NCI-H187 (cell line): ENCODE measurements at places on chromosomes 5 and 9.

DNA sequence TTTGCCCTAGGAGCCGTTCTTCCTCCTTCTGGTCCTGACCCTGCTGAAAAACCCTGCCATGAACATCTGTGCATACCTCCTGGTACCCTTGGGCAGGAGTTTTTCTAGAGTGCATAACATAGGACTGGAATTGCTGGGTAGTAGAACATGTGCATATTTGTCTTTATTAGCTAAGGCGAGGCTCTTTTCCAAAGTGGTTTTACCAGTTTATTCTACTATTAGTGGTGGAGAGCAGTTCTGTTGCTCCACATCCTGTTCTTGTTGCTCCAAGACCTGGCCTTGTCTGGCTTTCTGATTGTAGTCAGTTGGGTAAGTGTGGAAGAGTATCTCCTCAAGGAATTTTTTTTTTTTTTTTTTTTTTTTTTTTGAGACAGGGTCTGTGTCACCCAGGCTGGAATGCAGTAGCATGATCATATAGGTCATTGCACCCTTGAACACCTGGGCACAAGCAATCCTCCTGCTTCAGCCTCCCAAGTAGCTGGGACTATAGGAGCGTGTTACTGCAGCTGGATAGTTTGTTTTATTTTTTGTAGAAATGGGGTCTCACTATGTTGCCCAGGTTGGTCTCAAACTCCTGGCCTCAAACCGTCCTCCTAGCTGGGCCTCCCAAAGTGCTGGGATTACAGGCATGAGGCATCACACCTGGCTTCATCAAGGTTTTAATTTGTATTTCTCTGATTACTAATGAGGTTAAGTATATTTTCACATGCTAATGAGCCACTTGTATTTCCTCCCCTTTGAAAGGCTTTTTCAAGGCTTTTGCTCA lies 85.2 kb downstream of the SPRY4 start:
- DNase-seq, result no peak

- no peak for DNase-seq
Measured at GRCh38 chr5:87184605-87185004, 83.1 kb upstream of the RASA1 start.

DNA sequence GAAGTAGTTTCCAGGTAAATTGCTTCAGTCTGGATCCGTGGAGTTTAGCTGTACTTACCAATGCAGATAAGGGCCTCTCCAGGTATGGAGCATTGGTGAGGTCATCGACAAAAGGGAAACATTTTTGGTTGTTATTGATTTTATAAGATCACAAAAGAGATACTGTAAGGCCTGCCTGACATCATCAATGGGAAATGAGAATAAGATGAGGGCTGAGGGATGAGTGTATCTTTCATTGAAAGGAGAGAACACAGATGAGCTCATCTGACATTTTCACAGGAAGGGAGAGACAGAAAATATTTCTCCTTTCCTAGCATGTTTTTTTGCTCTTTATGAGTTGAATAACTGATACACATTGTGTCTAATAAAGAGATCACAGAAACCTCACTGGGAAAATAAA lies 233.6 kb downstream of the SAXO1 start:
- DNase-seq, result no peak

DNA sequence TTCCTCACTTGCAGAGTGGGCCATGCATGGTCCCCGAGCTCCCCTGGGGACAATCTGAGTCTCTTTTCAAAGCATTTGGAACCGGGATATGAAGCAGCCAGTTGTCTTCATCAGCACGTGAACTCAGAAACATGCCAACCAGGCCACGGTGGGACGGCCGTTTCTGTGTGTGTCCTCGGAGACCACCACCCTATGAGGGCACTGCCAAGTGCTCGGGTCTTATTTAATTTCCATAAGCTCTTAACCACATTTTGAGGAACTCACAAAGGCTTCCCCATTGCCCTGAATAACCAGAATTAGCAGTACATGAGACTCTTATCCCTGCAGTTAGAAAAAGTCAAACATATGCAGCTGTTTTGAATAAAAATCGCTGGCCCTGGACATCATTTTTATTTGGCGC lies 60.1 kb downstream of the OTULIN start:
- no peak for DNase-seq

- no peak for DNase-seq
Measured at GRCh38 chr9:134400283-134400682, 74.0 kb downstream of the RXRA start.

DNA sequence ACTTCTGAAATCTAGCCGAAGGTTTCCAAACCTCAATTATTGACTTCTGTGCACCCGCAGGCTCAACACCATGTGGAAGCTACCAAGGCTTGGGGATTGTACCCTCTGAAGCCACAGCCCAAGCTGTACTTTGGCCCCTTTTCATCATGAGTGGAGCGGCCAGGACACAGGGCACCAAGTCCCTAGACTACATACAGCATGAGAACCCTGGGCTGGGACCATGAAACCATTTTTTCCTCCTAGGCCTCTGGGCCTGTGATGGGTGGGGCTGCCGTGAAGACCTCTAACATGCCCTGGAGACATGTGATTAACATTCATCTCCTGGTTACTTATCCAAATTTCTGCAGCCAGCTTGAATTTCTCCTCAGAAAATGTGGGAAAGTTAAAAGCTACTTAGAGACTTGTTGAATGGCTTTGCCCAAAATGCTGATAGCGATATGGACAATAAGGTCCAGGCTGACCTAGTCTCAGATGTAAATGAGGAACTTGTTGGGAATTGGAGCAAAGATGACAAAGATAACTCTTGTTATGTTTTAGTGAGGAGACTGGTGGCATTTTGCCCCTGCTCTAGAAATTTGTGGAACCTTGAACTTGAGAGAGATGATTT lies 34.1 kb upstream of the CPLANE1 start:
- DNase-seq, result no peak

- no peak for DNase-seq
Measured at GRCh38 chr9:106284296-106284695, 578.7 kb upstream of the ZNF462 start.

GRCh38 chr9:16363073-16363781 lies 507.2 kb downstream of the BNC2 start:
- DNase-seq, result no peak

- no peak for DNase-seq
Measured at GRCh38 chr9:71886015-71886414, 25.0 kb downstream of the ABHD17B start.

DNA sequence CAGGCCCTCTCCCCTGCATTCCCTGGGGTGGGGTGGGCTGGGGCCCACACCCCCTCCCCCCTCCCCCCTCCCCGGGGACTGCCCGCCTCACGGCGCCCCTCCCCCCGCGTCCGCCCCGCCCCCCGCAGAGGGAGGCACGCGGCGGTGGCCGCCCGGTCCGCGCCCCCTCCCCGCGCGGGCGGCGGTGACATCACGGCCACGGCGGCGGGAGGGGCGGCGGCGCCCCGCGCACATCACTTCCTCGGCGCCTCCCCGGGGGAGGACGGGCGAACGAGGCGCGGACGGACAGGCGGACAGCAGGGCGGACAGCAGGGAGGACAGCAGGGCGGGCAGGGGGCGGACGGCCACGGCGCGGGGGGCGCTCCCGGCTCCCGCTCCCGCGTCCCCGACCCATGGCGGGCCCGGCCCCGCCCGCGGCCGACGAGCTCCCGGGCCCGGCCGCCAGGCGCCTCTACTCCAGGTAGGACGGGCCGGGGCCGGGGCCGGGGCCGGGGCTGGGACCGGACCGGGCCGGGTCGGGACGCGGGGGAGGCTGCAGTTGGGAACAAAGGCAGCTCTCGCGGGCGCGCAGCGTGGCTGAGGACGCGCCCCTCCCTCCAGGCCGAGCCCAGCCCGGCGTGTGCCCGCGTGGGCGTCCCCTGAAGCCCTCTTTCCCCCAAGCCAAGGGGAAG lies at the start of gene GPSM1:
GPSM1 (plus strand) TSS at position 236 of the 671 bp plus-strand sequence; CDS start at position 393, 157 bp downstream.
- no peak for DNase-seq
